ENCODE measurements at places on chromosomes 3 and 15.

DNA sequence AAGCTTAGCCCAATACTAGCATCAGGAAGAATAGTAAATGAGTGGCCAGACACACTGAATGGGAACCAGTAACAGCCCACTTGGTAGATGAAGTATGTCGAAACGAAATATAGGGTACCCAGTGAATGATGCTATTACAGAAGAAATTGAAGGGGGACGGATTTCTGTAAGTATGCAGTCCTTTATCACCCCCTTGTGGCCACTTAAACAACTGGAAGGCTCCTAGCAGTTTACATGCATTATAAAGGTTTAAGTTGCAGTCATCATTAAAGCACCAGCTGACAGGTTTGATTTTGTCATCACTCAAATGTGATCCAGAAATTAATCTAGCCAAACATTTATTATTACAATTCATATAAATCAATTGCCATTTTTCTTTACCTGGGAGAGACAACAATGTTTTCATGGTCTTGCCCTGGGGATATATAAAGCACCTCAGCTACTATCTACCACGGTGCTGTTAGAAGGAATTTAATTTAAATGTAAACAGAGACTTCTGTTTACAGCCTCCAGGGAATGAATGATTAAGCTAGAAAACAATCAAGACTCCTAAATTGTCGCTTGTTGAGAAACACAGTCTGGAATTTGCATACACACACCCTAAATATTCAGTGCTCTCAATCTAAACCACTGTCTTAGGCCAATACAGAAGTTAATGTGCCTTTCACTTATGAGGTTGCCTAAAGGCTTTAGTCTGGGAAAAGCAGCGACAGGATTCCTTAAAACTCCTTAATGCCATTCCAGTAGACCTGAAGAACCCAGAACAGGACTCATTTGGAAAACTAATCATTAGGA lies 7.8 kb downstream of the EIF1B start:
- DNase-seq = peak; percentile 22

GRCh38 chr15:95684126-95684525 lies 646.4 kb upstream of the NR2F2 start:
- no peak for DNase-seq

DNA sequence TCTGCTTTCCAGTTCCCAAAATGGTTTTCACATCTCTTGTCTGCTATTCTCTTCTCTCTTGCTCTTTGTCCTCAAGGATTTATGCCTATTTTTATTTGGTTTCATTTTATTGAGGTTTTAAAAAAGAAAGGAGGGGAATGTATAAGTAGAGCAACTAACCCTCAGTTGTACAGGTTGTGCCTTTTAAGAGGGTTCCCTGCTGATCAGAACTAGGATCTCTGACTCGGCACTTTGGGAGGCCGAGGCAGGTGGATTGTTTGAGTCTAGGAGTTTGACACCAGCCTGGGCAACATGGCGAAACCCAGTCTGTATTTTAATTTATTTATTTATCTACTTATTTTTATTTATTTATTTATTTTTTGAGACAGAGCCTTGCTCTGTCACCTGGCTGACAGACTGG lies 123.6 kb downstream of the ZNF609 start:
- no peak for DNase-seq

DNA sequence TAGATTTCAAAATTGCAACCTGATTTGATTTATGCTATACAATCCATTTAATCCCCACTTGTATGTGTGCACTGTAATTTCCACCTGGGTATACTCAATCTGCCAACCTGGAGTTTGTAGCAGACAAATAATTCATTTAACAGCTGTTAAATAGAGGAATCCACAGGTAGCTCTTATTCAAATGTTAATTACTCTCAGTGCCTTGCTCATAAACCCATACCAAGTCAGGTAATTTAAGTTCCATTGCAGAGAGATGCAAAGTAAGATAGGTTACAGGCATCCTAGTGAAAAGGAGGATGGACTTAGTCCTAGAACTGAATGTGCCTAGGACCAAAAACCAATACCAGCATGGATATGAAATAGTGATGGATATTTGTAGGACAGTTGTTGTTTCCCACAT lies 674.2 kb downstream of the TBL1XR1 start:
- DNase-seq = no peak

GRCh38 chr15:57537488-57538264 lies 54.0 kb upstream of the MYZAP start:
- no peak for DNase-seq

GRCh38 chr3:192931825-192932224 lies 14.2 kb upstream of the MB21D2 start:
- DNase-seq = no peak

All from NCI-H2081 treated with DMSO at 0.1 percent for 48 hours (cell line).